ENCODE measurements at places on chromosomes 12 and 14. TPM values are rescaled to one million over a fixed set of nuclear protein-coding genes. Genes with fewer than 3 reads are reported as not detected.
A peak's percentile ranks its signal among the peaks of the same experiment; 100 is the strongest.

Gene ACSS3
- polyA plus RNA-seq: not detected

Gene FZD10
- polyA plus RNA-seq: not detected

GRCh38 chr12:92047393-92047826 is 98.2 kb downstream of the BTG1 start:
- peak overlapping the region; percentile 36 for H3K27ac ChIP-seq
- H3K27me3 ChIP-seq: no peaks in the 10 kb centered on the region
- H3K36me3 ChIP-seq: no peaks in the 10 kb centered on the region
- peaks cover 62% of the 10 kb centered on the region for H3K4me1 ChIP-seq
- H3K4me3 ChIP-seq: no peak overlapping the region

- no peak overlapping the region for H3K27ac ChIP-seq
- no peak overlapping the region for H3K4me3 ChIP-seq
- no peaks in the 10 kb centered on the region for H3K4me1 ChIP-seq
- H3K36me3 ChIP-seq: no peaks in the 10 kb centered on the region
Measured at GRCh38 chr12:65885312-65885711, 61.0 kb downstream of the HMGA2 start.

- no peak for DNase-seq
- no peaks in the 10 kb centered on the region for H3K27me3 ChIP-seq
- H3K27ac ChIP-seq: no peak overlapping the region
- no peak overlapping the region for H3K4me3 ChIP-seq
Measured at GRCh38 chr12:6044082-6044481, 80.4 kb downstream of the VWF start.

- H3K4me1 ChIP-seq: peaks cover 74% of the 10 kb centered on the region
- H3K27me3 ChIP-seq: no peaks in the 10 kb centered on the region
- H3K27ac ChIP-seq: peak overlapping the region; percentile 99
- H3K4me3 ChIP-seq: peak overlapping the region; percentile 94
Measured at GRCh38 chr14:35122696-35123387, 490 bp downstream of the PRORP start.

- DNase-seq: peak; percentile 92
- H3K4me3 ChIP-seq: peak within 1 kb of the TSS; percentile 99
- H3K27me3 ChIP-seq: no peaks in the 10 kb centered on the region
- peaks cover 42% of the 10 kb centered on the region for H3K4me1 ChIP-seq
Measured at GRCh38 chr14:75126679-75127473, at the start of gene NEK9. NEK9 (minus strand) TSS chr14:75127048; CDS start chr14:75126921, 127 bp downstream.

DNA sequence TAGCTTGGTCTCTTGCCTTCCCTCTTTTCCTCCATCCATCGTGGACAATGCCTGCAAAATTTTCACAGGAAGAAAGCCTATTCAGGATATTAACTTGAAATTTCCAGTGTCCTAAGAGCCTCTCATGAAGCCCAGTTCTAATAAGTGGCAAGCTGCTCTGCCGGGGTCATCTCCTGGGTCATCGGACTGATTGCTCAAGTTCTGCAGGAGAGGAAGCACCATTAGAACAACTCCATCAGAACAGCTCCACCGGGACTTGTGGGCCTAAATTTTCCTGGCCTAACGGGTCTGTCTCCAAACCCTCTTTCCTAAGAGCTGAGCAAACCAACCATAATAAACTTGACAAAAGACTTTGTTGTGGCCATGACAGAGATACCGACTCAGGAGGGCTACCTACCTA is 13.9 kb downstream of the ERG28 start:
- H3K27me3 ChIP-seq: no peaks in the 10 kb centered on the region
- H3K4me3 ChIP-seq: no peak overlapping the region
- H3K27ac ChIP-seq: no peak overlapping the region
- no peaks in the 10 kb centered on the region for H3K4me1 ChIP-seq
- DNase-seq: no peak

- H3K36me3 ChIP-seq: no peaks in the 10 kb centered on the region
- no peak for DNase-seq
- H3K27ac ChIP-seq: no peak overlapping the region
- H3K27me3 ChIP-seq: no peaks in the 10 kb centered on the region
- H3K4me3 ChIP-seq: no peak overlapping the region
Measured at GRCh38 chr12:32496946-32497345, 97.6 kb downstream of the FGD4 start.
